AG04449 (cell line): ENCODE measurements at places on chromosomes 13 and 19.

DNA sequence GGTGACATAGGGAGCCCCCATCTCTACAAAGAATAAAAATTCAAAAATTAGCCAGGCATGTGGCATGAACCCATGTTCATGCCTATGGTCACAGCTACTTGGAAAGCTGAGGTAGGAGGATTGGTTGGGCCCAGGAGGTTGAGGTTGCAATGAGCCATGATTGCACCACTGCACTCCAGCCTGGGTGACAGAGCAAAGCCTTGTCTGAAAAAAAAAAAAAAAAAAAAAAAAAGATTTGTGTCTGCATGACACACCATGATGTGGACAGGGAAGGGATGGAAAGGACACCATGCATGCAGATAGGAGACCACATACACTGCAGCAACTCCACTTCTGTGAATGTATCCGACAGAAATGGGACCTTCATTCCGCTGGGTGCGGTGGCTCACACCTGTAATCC, 34.0 kb upstream of the HOMER3 start:
- DNase-seq, result no peak

- no peak for DNase-seq
These were observed 12.0 kb downstream of the WDR88 start for GRCh38 chr19:33143897-33144405.

GRCh38 chr13:97369261-97369893, 64.6 kb upstream of the RAP2A start:
- no peak for DNase-seq

DNA sequence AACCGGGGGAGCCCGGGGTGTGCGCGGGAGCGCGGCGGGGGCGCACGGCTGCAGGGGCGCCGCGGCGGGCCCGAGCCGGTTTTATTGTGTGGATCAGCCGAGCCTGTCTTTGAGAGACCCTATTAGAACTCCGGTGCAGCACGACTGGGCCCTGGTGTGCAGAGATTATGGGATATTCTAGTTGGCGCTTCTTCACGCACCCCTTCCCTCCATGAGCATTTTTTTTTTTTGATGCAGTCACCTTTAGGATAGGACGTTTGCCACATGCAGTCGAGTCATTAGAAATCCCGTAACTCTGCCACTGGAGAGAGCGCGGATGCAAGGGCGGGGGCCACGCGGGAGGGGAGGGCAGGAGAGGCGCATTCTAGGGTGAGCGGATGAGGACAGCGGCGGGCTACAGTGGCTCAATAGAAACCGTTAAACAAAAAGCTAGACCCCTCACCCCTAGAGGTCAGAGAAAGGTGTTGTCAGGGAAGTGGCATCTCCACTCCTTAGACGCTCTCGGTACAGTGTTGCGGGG, 3.7 kb downstream of the FGF9 start:
- DNase-seq, result no peak

GRCh38 chr13:19927117-19927748, 31.3 kb upstream of the ZMYM2 start:
- no peak for DNase-seq

DNA sequence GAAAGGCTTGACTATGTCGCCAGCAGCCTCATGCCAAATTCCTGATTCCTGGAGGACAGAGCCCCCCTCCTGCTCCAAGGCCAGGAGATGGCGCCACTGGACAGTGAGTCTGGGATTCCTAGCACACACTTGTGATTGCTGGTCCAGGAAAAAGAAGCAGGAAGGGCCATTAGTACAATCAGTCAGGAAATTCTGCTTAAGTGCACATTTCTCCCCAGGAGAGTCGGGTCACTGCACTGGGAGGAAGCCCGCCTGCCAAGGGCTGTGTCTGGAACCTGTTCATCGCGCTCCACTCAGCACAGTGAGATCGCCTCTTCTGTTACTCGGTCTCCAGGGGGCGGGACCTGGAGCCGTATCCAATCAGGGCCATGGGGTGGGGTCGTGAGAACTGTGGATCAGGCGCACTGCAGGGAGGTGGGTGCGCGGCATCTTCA, 65.1 kb downstream of the ZNF823 start:
- no peak for DNase-seq

DNA sequence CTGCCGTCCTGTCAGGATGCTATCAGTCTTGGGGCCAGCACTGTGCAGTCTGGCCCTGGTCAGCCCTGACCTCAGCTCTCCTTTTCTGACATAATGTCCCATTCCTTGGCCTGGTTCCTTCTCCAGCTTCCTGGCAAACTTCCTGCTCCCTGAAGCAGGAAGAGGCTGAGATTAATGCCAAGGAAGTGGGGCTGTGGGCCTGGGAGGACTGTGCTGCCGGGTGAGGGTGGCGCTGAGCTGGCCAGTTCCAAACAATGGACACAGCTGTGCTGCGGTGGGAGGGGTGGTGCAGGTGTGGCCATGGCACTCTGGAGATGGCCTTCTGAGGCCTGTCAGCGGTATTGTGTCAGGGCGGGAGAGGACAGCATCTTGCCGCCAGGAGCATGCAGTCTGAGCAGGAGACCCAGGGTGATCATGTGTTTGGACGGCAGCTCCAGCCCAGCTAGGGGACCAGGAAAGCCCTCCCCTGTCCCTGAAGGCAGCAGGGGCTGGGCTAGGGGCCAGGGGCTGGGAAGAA, 30.9 kb downstream of the TUBA3C start:
- DNase-seq, result no peak

GRCh38 chr13:64810750-64811149, 2419.4 kb downstream of the PCDH9 start:
- no peak for DNase-seq

GRCh38 chr19:41111750-41112295, 2.4 kb upstream of the CYP2F1 start:
- no peak for DNase-seq
